ENCODE measurements at places on chromosomes 7 and 10. TPM values are rescaled to one million over a fixed set of nuclear protein-coding genes. Genes with fewer than 3 reads are reported as not detected.

- no peak overlapping the region for H3K4me3 ChIP-seq
- H3K4me1 ChIP-seq = peaks cover 10% of the 10 kb centered on the region
- H3K27ac ChIP-seq = no peak overlapping the region
- no peaks in the 10 kb centered on the region for H3K36me3 ChIP-seq
These were observed 64.8 kb downstream of the TNS3 start for GRCh38 chr7:47516985-47517600.

- DNase-seq = no peak
- no peak overlapping the region for H3K27ac ChIP-seq
- H3K4me3 ChIP-seq = no peak overlapping the region
- no peaks in the 10 kb centered on the region for H3K27me3 ChIP-seq
- no peaks in the 10 kb centered on the region for H3K36me3 ChIP-seq
These were observed 41.3 kb upstream of the ANK3 start for GRCh38 chr10:60430836-60431597.

DNA sequence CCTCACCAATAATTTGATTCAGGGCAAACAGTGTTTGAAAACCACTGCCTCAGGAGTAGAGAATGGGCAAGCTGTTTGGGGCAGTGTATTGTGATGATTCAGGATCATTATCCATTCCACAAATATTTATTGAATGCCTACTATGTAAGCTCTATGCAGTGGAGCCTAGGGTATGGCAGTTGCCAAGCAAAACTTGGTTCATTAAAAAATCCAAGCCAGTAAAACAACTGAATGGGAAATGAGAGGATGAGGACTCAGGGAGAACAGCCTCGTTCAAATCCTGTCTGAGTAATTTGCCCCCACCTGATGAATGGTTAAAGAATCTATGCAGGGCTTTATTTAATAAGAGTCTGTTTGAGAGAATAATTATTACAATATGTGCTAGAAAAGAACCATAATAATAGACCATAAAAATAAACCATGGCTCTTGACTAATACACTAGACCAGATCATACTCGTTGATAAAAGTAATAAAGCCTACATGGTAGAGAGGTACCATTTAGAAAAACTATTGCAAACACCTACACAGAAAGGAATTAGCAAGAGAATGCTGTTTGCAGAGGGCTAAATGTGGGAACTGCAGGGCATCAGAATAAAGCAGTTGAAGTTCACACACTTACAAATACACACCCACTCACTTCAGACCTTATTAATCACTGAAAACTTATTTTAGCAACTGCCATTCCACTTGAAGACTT is 71.7 kb downstream of the CREB5 start:
- H3K27ac ChIP-seq = no peak overlapping the region
- H3K36me3 ChIP-seq = peaks cover 3% of the 10 kb centered on the region
- no peaks in the 10 kb centered on the region for H3K27me3 ChIP-seq

DNA sequence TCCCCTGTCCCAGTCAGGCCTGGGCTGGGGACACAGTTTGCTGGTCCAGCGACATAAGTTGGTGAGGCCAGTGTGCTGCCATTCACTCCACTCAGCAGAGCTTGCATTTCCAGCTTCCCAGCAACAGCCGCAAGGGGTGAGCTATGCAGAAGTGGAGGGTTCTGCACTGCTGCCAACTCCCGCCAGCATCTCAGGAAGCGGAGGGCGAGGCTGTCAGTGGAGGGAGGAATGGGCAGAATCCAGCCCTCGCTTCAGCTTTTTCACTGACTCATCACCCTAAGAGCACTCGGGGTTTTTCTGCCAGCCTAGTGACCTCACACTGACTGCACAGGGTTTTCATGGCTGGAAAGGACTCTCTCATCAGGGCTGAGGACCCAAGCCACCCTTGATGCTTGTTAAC is 625.1 kb upstream of the MKI67 start:
- no peak overlapping the region for H3K4me3 ChIP-seq
- H3K27ac ChIP-seq = no peak overlapping the region
- H3K36me3 ChIP-seq = peaks cover 2% of the 10 kb centered on the region
- no peak for DNase-seq

GRCh38 chr7:155943251-155943899 is 131.1 kb upstream of the SHH start:
- H3K4me3 ChIP-seq = no peak overlapping the region
- no peak overlapping the region for H3K27ac ChIP-seq
- H3K27me3 ChIP-seq = peaks cover 15% of the 10 kb centered on the region

The GLI3 gene
- 141 TPM for total RNA-seq

The GPR141 gene
- total RNA-seq = 0.26 TPM

All from neural crest cell (in vitro differentiated cells).